Stimulated activated CD4-positive, alpha-beta T cell treated with anti-CD3 and anti-CD28 coated beads, TNF-alpha, amount 100 ng/mL, for 48 hours (primary cell): ENCODE measurements at places on chromosomes 13 and 19.

GRCh38 chr13:67200183-67200582, 30.0 kb downstream of the PCDH9 start:
- DNase-seq, result no peak

- no peak for DNase-seq
Observed at GRCh38 chr13:52994051-52994450, 34.6 kb upstream of the OLFM4 start.

- peak; percentile 34 for DNase-seq
Observed at GRCh38 chr19:408902-409515, at the start of gene C2CD4C. Gene C2CD4C, minus strand, starts transcription at chr19:409147. Its CDS starts 786 bp downstream, at chr19:408361.

- DNase-seq, result no peak
Observed at GRCh38 chr19:40445780-40446262, 1.7 kb upstream of the SERTAD3 start.

- no peak for DNase-seq
Observed at GRCh38 chr13:35349052-35349451, 127.4 kb downstream of the MAB21L1 start.

DNA sequence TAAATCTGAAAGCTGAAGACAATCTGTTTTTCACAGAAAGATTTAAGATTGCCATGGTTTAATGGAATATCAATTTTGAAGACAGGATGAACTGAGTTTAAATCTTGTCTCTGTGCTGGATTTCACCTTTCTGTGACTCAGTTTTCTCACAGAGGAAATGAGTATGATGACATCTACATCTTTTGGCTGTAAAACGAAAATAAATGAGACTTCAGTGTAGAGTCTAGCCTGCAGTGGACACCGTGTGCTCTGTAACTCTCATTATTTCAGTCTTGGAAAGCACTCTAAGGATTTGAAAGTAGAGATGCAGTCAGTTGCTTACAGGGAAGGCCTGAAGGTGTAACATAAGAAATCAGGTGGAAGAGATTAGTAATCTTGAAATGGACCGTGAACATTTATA, 150.4 kb downstream of the NALCN start:
- DNase-seq, result no peak

DNA sequence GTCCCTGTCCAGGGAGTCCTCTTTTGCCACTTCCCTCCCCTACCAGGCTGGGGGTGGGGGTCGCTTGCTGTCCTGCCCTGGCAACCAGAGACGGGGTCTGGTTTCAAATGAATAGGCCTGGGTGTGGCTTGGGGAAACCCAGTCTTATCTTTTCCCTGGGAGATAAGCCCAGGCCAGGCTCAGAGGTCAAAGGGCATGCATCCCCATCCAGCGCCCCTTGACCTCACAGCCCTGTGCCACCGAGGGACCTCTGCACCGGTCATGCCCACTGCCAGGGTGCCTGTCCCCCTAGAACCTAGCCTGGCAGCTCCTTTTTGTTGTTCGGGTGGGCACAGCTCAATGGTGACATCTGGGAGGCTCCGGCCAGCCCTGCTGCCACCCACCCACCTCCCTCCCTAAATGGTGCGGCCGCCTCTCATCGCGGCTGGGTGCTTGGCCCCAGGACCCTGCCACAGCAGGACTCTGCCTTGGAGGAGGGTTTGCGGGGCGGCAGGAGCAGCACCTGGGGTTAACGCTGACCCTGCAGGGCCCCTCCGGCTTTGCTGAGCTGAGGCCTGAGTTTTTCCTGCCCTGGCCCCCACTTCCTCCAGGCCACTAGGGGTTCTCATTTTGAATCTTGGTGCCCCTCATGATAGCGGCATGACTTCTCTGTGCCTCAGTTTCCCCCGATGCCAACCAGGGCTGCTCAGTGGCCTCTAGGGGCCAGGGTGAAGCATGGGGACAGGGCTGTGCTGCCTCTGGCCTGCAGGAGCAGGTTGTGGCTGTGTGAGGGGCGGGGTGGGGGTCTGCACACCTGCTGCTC, 2.9 kb upstream of the CERS1 start:
- no peak for DNase-seq

- no peak for DNase-seq
Observed at GRCh38 chr13:27257648-27258253, 6.4 kb downstream of the RPL21 start.

- no peak for DNase-seq
Observed at GRCh38 chr13:108725471-108725870, 96.1 kb downstream of the MYO16 start.

DNA sequence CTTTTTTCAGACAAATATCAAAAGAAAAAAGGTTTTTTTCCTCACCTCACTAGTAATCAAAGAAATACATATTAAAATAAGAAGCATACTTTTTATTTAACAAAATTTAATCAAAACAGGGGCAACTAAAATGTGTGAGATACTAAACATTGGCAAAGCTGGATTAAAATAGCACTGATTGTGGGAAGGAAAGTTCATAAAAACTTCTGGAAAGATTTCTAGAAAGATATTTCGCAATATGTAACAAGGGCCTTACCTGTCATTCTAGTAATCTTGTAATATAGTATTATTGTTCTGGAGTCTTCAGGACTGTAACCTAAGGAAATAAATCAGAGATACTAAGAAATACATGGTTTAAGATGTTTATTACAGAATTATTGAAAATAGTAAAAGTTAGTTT, 482.5 kb downstream of the SUCLA2 start:
- DNase-seq, result no peak

DNA sequence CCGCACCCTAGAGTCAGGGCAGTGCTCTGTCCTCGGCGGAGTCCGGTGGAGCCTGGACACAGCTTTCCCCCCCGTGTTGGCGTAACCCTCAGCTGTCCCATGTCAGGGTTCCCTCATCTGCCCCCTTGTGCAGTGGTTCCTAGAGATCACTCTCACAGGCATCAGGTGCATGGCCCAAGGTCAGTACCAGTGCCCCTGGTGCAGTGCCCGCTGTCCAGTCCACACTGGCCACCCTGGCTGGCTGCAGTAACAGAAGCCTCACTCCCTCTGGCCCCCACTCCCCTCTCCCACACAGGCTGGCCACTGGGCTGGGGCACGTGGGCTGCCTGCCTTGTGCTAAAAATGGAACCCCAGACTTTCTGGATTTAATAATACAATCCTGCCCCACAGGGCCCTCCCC, 49.6 kb upstream of the C1QTNF9B start:
- no peak for DNase-seq

- no peak for DNase-seq
Observed at GRCh38 chr19:1744822-1745563, 8.3 kb upstream of the ONECUT3 start.

DNA sequence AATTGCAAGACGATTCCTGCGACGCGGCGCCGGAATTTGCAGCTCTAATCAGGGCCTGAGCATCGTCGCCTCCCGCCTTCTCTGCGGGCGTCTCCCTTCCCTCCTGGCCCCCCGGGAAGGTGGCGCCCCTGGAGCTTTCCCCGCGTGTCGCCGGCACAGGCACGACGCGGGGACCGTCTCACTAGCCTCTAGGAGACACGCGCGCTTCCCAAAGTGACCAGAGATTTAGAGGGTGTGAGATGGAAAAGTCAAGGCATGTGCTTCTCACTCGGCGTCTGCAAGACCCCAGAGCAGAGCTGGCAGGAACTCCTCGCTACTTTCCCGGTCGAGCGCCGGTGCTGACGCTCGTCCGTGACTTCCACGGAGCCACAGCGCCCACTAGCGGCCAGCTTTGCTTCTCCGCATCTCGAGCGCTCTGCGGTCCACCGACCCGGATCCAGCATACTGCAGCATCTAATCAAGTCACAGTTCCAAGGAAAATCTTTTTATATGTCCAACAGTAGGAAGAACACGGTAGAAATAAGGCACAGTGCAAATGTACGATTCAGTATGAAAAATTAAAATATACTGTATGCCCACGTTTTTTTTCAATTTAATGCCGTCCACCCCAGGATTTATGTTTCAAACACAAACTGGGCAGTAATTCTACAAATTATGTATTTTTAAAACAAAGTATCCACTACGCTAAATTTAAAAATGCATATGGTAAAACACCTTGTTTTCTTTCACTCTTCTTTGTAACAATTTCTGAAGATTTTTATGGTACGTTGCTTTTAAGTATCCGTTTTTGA, 977 bp upstream of the EFNB2 start:
- DNase-seq, result peak; percentile 54

- DNase-seq, result no peak
Observed at GRCh38 chr13:41848435-41849255, 112.3 kb downstream of the VWA8 start.

DNA sequence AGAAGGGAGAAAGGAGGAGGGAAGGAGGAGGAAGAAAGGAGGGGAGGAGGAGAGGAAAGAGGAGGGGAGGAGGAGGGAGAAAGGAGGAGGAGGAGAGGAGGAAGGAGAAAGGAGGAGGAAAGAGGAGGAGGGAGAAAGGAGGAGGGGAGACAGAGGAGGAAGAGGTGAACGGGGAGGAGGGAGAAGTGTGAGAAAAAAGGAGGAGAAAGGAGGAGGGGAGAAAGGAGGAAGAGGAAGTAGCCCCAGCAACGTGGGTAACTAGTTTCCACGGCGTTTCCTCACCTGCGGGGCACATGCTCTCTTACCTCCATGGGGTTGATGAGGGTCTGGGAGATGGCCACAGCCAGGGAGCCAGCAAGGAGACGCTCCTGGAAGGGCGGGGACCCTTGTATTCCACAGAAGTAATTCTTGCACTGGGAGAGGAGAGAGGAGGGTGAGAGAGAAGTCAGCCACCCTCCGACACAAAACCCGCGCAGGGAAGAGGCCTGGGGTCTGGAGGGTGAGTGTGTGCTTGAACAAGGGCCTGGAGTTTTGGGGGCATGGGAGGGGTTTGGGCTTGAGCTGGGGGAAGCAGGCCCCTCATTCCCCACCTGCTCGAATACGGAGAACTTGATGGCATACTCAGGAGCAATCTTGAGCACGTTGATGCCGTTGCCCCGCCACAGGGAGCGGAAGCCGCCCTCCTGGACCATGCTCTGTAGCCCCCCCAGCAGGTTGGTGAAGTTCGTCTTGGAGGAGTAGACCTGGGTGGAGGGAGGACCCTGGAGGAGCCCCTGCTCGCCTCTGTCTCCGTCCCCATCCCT, 3.9 kb downstream of the SLC25A41 start:
- no peak for DNase-seq

- DNase-seq, result no peak
Observed at GRCh38 chr13:40119852-40120251, 464.4 kb downstream of the COG6 start.

DNA sequence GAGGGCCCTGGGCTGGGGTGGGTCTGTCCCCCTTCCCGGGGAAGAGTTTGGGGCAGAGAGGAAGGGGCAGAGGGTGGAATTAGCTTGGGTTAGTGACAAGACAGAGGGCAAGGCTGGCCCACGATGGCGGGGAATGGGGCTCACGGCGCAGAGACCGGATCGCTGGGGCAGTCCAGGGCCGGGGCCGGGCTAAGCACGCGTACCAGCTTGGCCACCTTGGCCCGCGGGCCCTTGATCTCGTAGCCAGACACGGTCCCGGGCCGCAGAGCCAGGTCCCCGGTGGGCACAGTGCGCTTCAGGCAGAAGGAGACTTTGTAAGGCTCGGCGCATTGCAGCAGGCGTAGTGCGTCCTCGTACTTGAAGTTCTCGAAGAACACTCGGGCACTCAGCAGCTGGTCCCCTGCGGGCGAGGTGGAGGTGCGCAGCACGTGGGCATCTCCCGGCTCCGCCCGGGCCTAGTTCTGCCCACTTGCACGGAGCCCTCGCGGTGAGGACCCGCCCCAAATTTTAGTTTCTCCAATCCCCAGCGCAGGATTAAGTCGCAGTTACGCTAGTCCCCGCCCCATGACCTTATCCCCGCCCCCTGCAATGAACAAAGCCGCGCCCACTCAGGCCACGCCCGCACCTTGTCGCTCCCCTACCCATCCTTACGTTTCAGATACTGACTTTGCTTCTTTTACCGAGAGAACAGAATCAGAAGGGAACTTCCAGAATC, 8.6 kb upstream of the HIPK4 start:
- peak; percentile 39 for DNase-seq

DNA sequence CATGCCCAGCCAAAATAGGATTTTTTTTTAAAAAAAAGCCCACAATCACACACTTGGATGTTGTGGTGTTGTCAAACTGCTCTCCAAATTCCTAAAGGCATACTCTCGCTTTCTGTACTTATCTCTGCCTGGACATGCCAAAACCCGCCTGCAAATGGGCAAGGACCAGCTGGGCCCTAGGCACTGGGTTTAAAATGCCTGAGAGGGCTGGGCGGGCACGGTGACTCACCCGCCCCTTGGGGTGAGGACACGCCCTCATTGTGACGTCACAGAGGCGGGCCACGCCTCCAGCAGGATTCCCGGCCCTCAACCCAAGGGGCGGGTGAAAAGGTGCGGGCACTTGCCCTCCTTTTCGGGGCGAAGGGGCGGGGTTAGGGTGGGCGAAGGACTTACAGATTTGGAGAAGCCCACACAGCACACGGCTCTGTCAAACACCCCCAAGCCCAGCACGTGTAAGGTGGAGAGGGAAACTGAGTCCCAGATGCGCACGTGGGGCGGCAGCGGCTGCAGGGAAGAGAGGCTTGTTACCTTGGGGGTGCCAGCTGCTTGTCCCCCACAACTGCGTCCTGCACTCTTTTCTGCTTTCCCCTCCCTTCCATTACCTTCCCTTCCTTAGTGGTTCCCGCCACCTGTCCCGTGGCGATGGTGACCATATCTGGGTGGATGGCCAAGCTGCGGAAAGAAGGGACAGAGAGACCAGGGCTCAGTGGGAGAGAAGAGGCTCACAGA, 6.6 kb downstream of the EML2 start:
- peak; percentile 32 for DNase-seq

DNA sequence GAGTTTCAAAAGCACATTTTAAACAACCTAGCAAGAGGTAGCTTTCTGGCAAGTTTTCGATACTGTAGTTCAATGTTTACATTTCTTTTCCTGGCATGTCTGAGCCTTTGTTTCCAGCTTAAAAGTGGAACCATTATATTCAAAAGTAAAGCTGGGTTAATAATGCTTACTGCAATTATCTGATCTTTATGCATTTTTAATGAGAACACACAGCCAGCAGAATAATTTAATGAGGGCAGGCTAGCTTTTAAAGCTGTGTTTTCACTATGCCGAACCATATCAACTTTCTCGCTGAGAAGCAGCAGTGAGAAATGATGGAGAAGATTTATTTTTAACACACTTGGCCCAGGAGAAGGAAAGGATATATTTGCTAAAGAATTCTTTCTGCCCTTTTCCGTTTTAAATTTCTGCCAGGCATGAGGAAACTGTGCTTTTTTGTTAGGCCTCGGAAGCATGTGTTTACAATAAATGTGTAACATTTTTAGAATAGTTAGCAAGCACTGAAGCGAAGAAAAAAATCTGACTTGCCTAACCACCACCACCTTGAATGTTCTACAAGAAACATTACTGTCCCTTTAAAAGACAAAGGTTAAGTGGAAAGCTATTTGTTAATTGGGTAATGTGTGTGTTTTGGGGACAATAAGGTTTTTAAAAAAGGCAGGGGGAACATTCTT, 1.0 kb downstream of the MBNL2 start:
- no peak for DNase-seq

DNA sequence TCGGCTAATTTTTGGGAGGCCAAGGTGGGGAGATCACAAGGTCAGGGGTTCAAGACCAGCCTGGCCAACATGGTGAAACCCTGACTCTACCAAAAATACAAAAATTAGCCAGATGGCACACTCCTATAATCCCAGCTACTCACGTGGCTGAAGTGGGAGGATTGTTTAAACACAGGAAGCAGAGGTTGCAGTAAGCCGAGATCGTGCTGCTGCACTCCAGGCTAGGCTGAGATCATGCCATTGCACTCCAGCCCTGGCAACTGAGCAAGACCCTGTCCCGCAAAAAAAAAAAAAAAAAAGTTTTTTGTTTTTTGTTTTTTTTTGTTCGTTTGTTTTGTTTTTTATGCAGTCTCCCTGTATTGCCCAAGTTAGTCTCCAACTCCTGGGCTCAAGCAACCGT, 21.2 kb downstream of the MAST1 start:
- no peak for DNase-seq

- DNase-seq, result no peak
Observed at GRCh38 chr19:27733551-27734266, 1479.2 kb downstream of the UQCRFS1 start.
